ENCODE measurements at places on chromosomes 12 and 14.

GRCh38 chr14:35687335-35687939, 121.7 kb downstream of the RALGAPA1 start:
- DNase-seq, result no peak

GRCh38 chr12:116978791-116979508, 68.2 kb downstream of the FBXW8 start:
- DNase-seq, result no peak

DNA sequence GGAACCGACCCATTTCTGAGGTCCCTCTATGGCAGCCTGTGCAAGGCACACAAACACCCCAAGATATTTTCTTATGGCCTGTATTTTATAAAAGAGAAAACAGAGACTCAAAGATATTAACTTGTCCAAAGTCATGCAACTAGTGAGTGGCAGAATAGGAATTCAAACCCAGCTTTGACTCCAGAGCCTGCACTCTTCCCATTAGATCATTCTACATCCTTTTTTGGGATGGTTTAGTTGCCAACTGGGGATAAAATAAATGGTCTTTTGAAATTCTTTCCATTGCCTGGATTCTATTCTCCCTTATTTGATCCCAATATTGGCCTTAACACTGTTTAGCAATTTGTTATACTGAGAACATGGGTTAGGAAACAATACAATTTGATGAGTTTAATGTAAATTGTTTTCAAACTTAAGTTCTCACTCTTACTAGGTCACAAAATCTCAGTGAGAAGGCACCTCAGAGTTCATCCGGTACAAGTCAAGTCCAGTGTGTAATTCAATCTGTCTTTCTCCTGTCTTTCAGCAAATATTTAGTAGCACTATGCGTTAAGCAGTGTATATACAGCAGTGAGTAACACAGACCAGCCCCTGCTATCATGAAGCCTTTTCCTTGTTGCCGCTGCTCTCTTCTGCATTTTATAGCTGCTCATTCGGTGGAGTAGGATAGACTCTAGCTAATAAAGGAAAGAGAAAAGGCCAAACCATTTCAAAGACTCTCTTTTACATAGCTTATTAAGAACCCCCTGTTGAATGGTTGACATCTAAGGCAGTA, 162.1 kb upstream of the IFNG-AS1 start:
- DNase-seq, result no peak

GRCh38 chr14:32186248-32186647, 15.6 kb upstream of the RNU6-7 start:
- no peak for DNase-seq

DNA sequence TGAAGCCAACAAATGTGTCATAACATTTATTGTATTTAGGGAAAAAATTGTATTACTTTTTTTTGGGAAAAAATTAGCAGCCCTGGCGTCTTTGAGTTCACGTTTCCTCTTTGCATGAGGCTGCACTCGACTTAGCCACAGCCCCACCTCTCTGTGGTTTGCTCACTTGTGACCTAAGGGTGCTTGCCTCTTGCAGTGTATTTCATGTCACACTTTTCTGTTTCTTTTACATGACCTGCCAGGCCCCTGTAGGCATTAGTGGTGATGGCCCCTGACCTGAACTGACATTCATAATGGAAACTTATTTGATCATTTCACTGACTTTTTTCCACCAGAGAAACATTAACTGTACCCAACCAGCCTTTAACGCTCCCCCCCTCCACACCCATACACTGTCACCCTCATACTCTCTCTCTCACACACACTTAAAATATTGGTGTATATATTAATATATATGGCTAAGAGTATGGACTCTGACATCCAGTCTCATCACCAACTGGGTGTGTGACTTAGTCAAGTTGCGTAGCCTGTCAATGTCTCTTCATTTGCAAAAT, 122.9 kb downstream of the PRKCH start:
- no peak for DNase-seq

GRCh38 chr14:61253064-61253738, 27.9 kb downstream of the TMEM30B start:
- no peak for DNase-seq

DNA sequence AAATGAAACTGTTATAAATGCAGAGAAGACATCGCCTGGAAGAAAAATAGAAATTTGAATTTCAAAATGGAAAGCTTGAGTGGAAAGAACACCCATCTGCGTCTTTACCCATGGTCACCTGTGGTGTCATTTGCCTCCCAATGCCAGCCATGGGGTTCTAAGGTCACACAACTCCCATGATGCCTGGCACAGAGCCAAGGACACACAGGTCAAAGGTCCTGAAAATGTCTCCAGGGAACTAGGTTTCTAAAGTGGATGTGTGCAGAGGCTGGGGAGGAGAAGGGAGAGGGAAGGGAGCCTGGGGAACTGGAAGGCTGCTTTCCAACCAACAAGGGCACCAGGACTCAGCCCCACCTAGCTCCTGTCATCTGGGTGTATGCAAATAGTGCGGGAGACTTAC, 724.0 kb upstream of the TMEM132C start:
- no peak for DNase-seq

- no peak for DNase-seq
Observed at GRCh38 chr12:129208566-129208965, 355.3 kb downstream of the GLT1D1 start.

DNA sequence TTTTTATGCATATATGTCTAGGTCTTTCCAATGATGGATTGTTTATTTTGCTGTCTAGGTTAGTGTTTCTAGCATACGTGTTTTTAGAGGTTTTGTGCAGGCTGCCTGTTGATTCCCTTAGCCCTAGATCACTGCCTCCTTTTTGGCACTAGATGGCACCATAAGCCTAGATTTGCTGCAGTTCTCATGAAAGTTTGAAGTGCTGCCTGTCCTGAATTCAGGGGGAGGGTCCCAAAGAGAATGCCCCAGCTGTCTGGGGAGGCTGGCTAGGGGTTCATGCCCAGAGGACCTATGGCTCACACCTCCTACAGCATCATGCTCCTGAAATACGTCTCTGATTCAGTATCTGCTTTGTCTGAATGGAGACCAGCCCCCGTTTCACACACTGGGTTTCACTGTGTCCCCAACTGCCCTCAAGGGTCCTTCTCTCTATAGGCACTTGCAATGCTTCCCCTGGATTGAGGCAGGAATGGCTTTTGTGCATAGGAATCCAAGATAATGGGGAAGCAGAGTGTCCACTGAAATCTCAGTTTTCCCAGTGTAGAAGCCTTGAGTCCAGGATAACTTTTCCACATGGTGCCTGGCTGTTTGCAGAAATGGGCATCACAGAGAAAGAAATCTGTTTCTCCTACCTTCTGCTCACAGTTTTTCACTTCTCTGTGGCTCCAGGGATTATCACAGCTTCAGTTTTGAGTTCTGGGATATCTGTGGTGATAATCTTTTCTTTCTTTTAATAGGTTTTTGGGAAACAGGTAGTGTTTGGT, 14.2 kb upstream of the TXNRD1 start:
- DNase-seq, result no peak

- no peak for DNase-seq
Observed at GRCh38 chr14:54697001-54697400, 130.1 kb downstream of the SAMD4A start.

- no peak for DNase-seq
Observed at GRCh38 chr12:95506707-95507523, 33.0 kb downstream of the METAP2 start.

DNA sequence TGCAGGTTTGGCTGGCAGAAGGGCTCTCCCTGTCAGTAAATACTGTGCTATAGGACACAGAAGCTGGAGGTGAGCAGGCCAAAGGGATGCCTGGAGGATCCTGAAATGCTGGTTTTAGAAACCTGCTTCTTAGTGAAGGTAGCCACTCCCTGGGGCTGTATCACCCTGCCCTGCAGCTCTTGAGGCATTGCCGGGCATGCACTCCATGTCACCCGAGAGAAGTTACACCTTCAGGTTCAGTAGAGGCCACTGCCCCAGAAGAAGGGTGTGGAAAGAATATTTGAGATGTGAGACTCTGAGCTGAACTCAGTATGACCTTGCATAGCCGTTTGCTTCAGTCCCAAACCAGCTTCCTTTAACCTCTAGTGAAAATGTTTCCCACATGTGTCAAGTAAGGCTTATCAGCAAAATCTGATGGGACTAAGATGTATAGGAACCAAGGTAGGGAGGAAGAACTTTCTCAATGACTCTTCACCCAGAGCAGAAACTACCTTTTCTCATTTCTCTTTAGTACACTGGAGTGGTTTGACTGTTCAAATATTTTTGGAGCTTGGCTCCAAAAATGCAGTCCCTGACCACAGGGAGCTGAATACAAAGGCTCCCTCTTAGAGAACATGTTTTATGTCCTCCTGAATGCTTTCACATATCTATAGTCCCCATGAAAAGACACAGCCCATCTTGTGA, 164.5 kb upstream of the DYRK2 start:
- no peak for DNase-seq

DNA sequence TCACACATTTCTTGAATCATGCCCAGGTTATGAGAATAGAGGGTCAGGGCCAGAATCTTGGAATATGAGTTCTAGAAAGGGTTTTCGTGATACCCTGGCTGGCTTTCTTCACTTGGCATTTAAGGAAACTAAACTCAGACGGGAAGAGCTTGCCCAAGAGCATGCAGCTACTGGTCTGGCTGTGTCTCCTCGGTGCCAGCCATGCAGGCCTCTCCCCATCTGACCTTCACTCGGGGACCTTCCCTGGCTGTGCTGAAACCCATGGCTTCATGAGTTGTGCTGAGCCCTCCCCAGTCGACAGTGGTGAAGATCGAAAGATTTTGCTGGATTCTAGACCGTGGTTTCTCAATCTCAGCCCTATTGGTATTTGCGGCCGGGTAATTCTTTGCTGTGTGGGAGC, 38.0 kb downstream of the FOXN3 start:
- DNase-seq, result no peak

DNA sequence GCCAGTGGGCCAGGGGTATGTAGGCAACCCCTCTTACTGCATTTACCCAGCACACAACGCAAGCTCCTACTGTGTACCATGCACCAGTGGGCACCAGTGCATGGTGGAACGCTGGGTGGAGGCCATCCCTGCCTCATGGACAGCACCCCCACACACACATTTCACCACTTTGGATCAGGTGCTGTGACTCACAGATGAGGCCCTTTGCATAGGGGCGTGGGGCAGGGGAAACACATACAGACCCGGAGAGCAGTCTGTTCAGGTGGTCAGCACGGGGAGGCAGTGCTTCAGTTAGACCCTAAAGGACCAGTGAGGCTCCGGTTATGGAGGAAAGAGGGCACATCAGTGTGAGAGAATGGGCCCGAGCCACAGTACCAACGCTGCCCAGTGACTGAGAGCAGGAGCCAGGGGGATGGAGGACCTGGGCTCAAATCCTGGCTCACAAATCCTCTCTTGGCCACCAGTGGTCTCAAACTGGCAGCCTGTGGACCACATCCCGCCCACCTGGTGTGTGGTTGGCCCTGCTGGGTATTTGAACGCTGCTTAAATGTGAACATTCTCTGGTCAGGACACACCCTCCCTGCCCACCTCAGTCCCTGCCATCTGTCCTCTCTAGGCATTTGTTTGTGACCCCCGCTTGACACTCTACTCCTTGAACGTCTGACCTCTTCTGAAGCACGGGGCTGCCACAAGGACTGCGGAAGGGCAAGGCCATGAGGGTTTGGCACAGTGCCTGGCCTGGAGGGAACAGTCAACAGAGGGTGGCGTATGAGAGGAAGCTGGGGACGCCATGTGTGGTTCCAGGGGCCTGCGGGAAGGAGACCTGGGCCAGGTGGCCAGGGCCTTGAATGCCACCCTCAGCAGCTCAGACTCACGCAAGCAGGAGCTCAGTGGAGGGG, 46.7 kb downstream of the FAM222A start:
- DNase-seq, result no peak

DNA sequence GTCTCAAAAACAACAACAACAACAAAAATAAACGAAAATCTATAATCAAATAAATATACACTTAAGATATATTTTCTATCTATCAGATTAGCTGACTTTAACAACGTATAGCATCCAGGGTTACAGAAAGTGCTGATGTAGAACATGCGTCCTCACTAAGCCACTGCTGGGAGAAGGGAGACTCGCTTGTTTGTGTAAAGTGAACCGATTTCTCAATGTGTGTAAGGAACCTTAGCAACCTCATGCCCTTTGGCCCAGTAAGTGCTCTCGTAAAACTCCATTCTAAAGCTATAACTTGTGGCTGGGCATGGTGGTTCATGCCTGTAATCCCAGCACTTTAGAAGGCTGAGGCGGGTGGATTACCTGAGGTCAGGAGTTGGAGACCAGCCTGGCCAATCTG, 23.8 kb downstream of the NFKBIA start:
- no peak for DNase-seq

DNA sequence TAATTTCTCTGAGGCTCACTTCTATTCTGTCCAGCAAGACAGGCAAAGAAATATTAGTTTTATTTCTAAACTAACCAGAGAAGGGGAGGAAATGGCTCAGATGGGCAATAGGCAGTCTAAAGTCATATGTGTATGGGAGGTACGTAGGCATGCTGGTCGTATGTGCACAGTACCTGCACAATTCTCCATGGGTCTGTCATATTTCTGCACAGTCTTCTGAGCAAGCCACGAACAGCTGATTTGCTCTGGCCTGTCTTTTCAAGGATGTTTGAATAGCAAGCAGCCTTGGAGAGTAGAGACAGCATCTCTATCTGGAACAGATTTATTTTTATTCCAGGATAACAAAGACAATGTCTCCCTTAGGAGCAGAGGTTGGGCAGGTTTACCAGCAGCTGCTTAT, 92.1 kb downstream of the SLC25A47 start:
- DNase-seq, result no peak

- DNase-seq, result no peak
Observed at GRCh38 chr12:62839869-62840660, 94.9 kb downstream of the PPM1H start.

GRCh38 chr12:100199347-100200149, 1.1 kb upstream of the ACTR6 start:
- peak; percentile 67 for DNase-seq

GRCh38 chr12:39830852-39831520, 211.4 kb upstream of the ABCD2 start:
- DNase-seq, result no peak

Measured in hypothalamus (tissue), 51 donors.